ENCODE measurements at places on chromosomes 6 and 20.
A peak's percentile ranks its signal among the peaks of the same experiment; 100 is the strongest.

DNA sequence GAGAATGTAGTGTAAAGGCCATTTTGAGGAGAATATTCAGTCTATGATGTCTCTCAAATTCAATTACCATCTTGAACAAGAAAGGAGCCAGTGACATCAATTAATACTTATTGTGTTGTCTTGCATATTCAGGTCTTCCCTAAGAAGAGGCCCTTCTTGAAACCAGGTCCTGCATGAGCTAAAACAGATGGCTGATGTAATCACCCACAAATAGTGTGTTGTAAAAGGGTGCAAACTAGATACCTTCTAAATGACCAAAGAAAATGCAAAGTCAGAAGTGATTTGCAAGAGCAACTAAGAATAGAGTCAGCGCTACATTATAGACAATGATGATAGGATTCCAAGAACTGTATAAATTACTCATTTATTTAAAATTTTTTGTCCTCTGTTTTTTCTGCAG is 97.0 kb downstream of the BTBD3 start:
- no peak for DNase-seq

GRCh38 chr6:37882724-37883413 is 63.3 kb downstream of the ZFAND3 start:
- DNase-seq, result no peak

- DNase-seq, result no peak
These were observed 50.4 kb downstream of the MCM8 start for GRCh38 chr20:6000871-6001270.

GRCh38 chr20:59149678-59150504 is 13.7 kb upstream of the ZNF831 start:
- no peak for DNase-seq

GRCh38 chr6:117530467-117531242 is 48.2 kb downstream of the DCBLD1 start:
- DNase-seq, result no peak

DNA sequence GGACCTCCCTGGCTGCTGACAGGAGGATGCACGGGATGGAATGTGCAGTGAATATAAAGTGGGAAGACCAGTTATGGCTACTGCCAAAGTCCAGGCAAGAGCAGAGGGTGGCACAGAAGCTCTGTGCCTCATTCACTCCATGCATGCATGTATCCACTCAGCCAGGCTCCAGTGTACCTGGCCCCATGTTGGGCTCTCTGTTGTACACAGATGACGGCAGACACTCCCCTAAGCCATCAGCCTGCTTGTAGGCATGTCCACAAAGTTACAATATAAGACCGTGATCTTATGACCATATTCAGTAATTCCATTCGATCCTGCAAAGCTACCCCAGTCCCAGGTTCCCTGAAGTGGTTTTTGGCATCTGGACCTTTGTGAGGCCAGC is 116.8 kb downstream of the PREX1 start:
- DNase-seq, result no peak

DNA sequence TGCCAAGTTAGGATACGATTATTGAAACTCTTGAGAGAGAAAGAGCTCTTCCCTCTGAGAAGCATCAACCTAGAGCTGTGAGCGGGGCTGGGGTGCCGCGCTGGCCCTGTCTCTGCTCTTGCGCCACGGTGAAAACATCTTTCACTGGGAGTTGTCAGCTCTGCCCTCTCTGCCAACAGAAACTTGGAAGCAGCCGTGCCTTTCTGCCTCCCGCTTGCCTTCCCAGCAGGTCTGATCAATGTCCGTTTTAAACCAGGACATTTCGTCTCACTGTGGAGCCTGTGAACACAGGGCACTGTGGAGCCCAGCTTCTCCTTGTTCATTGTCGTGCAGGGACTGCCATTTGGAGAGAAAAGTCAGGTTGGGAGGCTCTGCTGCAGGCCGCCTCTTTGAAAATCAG is 249.2 kb upstream of the PMEPA1 start:
- DNase-seq, result no peak

- no peak for DNase-seq
These were observed 37.2 kb upstream of the TAF8 start for GRCh38 chr6:42013134-42013516.

GRCh38 chr20:16392346-16392745 is 180.9 kb downstream of the KIF16B start:
- no peak for DNase-seq

DNA sequence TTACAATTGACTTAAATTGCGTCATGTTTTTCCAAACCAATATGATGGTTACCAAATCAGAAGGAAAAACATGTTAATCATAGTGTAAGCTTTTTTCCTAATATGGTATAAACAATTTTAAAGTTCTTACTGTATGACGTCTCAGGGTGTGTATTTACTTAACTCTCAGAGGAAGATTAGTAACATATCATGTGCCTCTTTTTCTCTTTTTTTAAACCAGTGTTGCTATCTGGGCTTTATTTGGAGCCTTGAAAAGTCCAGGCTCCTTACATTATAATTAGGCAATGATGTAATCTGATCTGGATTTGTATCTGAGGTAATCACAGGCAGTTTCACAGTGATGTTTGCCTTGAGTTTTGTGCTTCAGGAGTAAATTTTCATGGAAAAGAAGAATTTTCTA is 20.4 kb upstream of the RAB23 start:
- DNase-seq, result no peak

DNA sequence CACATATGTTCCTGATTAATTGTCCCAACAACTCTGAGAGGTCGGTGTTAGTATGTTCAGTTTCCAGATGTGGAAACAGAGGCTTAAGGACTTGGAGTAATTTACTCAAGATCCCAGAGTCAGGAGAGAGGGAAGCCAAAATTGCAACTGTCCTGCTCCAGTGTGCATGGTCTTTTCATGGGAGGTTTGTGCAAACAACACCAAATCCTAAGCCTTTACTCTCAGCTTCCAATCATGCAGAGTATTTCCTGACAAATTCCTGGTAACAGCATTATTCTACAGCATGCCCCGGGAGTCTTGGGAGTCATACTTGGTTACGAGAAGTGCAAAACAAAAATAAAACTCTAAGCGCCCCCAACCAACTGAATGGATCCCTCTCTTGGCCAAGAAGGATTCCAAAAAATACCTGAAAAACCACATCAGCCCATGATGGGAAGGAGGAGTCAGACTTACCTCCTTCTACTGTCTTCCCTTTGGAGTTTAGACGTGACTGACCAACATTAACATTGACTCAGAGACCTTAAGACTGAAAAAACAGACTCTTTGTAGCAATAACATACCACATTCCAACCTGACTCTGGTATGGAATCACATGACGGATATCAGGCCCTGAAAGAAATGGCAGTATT is 30.8 kb upstream of the PPP1R3G start:
- DNase-seq, result no peak

GRCh38 chr20:8223091-8223870 is 91.2 kb downstream of the PLCB1 start:
- no peak for DNase-seq

DNA sequence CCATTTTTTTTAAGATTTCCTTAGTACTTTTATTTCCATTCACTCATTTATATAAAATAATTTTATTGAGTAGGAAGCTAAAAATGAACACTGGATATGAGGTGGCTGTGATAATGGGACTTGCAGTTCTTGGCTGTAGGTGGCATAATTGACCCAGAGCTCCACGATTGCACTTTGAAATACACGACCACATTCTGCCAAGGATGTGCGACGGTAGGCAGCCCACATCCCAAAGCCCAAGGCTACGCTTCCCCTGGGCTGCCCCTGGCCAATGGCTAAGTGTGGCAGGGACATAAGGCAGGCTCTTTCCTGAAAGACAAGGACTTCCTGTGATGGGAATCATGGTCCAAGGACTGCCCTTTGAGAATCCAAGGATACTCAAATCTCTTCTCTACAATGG is 43.7 kb upstream of the ADTRP start:
- DNase-seq, result no peak

GRCh38 chr6:52403086-52403485 is 17.1 kb upstream of the EFHC1 start:
- DNase-seq, result no peak

- no peak for DNase-seq
These were observed 282.1 kb upstream of the PRDM1 start for GRCh38 chr6:105804000-105804399.

- no peak for DNase-seq
These were observed 36.0 kb upstream of the PLN start for GRCh38 chr6:118511930-118512715.

DNA sequence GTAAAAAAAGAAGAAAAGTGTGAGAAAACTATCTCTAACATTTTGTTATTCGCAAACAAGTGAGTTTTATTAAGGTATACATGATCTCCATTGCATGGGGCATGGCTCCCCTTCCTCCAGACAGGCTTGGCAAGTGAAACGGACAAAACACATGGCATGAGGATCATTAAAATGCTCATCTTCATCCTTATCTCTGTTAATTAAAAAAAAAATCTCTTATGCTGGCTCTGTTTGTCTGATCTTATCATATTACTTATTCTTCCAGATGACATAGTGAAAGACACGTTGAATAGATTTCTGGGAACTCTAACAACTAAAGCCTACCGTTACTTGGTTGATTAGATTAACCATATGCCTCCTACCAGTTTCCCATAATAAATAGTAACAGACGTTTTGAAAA is 89.4 kb downstream of the CLVS2 start:
- no peak for DNase-seq

- no peak for DNase-seq
These were observed 104.7 kb downstream of the LRRC1 start for GRCh38 chr6:53899512-53899911.

- no peak for DNase-seq
These were observed 88.6 kb upstream of the TMEM181 start for GRCh38 chr6:158471339-158471738.

DNA sequence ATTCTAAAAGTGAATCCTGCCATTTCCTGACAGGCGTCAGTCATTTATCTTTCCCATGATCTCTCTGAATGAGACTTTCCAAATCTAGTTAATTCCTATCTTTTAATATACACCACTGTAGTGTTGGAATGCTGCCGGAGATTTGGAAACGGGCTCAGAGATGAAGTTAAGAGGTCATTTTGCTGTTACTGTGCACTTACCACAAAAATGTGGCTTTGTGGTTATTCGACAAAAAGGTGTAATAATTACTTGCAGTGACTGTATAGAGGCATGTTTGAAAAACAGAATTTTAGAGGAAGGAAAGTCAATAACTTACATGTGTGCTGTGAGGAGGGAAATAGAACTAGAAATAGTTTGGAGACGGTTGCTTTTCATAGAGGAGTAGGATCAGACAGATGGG is 460.2 kb upstream of the BTBD3 start:
- no peak for DNase-seq

GRCh38 chr6:5213836-5214235 is 46.9 kb downstream of the LYRM4 start:
- DNase-seq, result no peak

GRCh38 chr20:1377341-1377871 is 15.4 kb downstream of the FKBP1A start:
- DNase-seq, result no peak

GRCh38 chr20:60313191-60313590 is 355.0 kb downstream of the CDH26 start:
- no peak for DNase-seq

DNA sequence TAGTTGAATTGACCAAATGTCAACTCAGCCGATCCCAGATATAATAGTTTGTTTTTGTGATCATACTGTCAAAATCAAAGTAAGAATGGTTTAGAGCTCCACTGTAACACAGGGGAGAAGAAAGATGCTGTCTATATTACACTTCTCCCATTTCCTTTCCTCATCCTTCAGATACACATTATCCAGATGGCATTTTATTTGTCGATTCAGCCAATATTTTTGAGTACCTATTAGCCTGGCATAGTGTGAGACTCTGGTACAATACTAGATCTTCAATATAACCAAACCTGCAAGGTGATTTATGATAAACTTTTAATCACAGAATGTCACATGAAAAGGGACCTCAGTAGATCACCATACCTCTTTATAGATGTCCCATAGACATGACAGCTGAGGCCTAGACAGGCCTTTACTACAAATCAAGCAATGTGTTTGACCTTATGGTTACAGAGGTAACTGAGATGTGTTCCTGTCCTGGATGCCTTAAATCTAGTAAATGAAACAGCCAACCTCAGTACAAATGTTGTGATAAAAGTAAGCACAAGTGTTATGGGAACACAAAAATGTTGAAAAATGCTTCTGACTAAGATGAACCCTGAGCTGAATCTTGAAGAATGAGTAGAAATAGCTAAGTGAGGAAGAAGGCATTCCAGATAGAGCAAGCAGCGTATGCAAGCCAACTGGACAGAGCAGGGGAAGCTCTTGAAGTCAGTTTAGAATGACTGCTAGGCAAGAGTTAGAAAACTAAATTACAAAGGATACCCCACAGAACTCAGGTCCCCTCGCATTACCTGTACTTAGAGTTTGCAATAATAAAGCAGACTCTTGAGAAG is 1.9 kb downstream of the FBXO9 start:
- no peak for DNase-seq

DNA sequence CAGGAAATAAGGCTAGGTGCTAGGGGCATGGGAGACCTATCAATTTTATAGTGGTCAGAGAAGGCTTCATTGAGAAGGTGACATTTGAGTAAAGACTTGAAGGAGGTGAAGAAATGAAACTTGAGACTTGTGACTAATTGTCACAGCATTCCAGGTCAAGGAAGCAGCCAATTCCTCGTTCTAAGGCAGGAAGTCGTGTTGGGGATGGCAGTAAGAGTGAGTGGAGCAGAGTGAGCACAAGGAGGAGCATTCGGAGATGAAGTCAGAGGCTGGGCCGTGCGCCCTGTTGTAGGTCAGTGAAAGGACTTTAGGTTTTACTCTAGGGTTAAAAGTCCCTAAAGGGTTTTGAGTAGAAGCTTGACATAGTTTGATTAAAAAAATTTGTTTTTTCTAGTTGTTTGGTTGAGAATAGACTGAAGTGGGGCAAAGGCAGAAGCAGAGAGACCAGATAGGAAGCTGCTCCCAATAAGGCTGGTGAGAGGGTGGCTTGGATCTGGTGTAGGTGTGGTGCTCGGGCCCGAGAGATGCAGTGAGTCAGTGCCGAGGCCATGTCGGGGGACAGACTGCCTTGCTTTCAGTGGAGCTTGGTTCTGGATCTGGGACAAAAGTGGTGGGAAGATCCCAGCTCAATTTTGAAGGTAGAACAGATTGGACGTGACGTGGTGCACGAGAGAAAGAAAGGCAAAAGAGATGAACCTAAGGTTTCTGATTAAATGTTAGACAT is 2.6 kb upstream of the RSPH3 start:
- no peak for DNase-seq

- no peak for DNase-seq
These were observed 164.5 kb downstream of the UNC5CL start for GRCh38 chr6:40874495-40874894.

GRCh38 chr6:32843331-32843978 is 392 bp downstream of the PSMB8 start:
- no peak for DNase-seq

- peak; percentile 73 for DNase-seq
These were observed 35.4 kb downstream of the CEP250 start for GRCh38 chr20:35490736-35491181.

All from GM18507 (cell line).